ENCODE measurements at places on chromosomes 12 and 14.

- no peak for DNase-seq
These were observed 26.8 kb downstream of the GNPTAB start for GRCh38 chr12:101803978-101804377.

- no peak for DNase-seq
These were observed 13.1 kb upstream of the ITGA5 start for GRCh38 chr12:54431911-54432814.

GRCh38 chr12:3527181-3527580 lies 36.2 kb downstream of the PRMT8 start:
- DNase-seq = peak; percentile 20

DNA sequence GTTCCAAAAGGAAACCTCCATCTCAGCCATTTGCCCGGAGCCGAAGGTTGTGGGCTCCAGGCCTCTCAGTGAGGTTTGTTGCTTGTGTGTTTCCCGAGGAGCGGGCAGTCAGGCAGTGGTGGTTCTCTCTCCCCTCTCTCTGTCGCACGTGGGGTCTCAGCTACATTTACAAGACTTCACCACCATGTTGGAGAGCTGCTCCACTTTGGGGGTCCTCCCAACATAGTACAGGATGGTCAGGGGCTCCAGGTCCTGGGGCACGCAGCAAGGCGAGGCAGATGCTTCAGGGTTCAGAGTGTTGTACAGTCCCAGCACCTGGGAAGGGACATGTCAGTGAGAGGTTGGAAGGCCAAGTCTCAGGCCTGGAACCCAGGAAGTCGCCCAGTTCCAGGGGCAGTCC lies 22.8 kb downstream of the TGFB3 start:
- no peak for DNase-seq

GRCh38 chr12:109462868-109463692 lies 14.0 kb downstream of the KCTD10 start:
- DNase-seq = peak; percentile 97

DNA sequence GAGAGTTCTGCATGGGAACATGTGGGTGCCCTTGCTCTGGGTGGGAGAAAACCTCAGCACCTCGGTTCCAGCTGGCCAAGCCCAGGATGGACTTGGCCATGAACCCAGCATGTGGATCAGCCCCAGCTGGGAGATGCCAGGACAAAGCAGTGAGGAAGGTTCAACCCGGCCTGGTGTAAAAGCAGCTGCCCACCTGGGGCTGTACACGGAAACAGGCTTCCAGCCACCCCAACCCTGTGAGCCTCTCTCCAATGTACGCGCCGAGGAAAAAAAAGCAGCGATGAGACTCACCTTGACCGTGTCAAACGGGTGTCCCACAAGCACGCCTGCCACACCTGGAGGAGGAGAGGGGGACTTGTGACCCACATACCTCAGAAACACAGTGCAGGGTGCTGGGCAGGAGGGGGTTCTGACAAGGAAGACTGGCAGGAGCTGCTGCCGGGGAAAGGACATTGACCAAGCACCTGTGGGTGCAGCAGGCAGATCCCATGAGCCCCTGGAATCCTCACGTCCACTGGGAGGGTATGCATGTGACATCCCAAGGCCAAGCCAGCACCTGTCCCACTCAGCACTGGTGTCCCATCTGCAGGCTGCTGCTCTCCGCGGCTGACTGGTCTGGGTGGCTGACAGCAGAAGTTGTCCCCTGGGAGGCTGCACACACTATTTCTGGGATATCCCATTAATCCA lies 7.5 kb downstream of the SLC25A29 start:
- no peak for DNase-seq

DNA sequence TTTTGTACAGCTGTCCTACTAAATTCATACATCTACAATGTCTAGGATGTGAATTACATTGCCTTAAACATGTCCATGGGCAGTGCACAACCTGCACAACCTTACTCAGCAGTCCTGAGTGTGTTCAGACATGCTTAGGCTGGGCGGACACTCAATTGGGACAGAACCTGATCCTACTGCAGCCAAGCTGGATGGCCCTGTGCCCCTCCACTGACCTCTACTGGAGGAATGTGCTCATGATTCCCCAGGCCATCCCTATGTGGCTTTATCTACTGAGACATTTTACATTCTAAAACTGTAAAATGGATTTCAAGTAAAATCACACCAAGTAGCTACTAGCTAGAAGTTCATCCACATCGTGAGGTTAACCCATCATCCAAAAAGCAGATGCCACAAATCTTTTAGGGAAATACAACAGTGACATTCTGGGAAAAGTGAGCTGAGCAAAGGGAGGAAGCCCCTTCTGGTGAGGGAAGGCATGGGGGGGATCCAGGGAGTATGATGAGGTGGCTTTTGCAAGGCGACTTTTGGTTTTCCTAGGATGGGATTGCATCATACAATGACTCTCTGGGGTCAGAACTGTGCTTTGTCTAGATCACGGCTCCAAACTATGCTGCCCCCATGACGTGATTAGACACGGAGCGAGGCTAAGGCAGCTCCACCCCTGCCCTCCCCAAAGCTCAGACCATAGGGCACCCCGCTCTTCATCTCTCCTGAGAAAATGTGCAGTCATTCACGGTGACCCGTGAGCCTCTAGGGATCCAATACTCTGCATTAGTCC lies 911.7 kb upstream of the TMEM132C start:
- peak; percentile 3 for DNase-seq
